ENCODE measurements at places on chromosomes 1 and 21.

- DNase-seq = no peak
Measured at GRCh38 chr1:229726061-229726460, 100.0 kb downstream of the URB2 start.

DNA sequence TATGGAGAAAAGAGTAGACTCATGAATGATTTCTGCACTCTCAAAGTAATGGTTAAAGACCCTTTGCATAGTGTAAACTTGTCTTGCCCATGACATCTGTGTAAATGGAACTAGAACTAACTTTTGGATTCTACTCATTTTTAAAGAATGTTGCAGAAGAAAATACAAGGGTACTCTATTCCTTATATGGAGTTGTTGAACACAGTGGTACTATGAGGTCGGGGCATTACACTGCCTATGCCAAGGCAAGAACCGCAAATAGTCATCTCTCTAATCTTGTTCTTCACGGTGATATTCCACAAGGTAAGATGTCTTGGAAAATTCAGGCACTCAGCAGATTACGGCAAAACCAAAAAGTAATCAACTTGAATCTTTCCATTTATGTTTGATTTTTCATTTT is 19.8 kb downstream of the CCT8 start:
- no peak for DNase-seq

GRCh38 chr1:81226603-81226928 is 574.2 kb upstream of the ADGRL2 start:
- DNase-seq = no peak

- DNase-seq = no peak
Measured at GRCh38 chr1:52096216-52096615, 40.1 kb downstream of the BTF3L4 start.

DNA sequence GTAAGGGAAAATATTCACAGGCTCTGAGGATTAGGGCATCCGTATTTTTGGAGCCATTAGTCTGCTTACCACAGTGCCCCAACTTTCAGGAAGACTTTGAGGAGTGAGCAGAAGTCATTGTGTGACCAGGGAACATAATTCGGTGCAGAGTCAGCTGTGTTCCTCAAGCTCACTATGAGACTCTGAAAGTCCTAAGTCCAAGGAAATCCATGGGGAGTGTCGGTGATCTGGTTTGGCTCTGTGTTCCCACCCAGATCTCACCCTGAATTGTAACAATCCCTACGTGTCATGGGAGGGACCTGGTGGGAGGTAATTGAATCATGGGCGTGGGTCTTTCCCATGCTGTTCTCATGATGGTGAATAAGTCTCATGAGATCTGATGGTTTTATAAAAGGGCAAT is 45.9 kb upstream of the SCAF4 start:
- DNase-seq = no peak

DNA sequence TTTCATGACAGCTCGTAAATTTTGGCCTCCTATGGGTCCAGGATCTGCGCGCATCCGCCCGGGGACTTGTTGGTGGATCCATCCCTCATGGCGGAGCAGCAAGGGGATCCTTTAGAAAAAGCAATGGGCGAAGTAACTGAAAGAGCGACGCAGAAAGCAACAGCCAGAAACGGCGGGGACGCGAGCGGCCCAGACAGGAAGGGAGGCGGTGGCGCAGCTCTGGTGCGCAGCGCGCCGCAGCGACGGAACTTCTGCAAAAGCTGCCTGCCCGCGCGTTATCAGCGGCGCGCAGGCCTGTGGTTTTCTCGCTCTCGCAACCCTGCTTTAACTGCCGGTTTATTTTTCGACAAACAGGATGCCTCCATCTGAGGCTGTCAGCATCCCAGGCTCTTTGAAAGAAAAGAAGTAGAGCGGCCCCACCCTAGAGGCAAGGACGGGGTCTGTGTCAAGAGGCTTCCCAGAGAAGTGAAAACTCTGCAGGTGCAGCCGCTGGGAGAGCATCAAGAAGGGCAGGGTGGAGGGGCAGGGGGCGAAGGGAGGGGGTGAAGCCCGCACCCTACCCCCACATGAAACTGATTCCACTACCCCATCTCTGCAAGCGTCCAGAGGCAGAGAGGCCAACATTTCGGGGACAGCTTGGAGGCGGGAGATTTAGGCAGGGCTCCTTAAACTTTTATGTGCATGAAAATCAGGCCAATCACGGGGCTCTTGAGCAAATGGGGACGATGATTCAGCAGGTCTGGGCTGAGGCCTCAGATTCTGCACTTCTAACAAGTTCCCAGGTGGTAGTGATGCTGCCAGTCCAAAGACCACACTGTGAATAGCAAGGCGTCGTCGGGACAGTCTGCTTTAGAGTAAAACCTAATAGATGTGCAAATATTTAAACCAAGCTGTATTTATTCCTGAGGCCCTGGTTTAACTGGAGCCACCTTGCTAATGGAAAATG is 22.2 kb downstream of the RUNX1 start:
- DNase-seq = no peak

GRCh38 chr1:208141610-208142192 is 102.5 kb downstream of the PLXNA2 start:
- DNase-seq = no peak

DNA sequence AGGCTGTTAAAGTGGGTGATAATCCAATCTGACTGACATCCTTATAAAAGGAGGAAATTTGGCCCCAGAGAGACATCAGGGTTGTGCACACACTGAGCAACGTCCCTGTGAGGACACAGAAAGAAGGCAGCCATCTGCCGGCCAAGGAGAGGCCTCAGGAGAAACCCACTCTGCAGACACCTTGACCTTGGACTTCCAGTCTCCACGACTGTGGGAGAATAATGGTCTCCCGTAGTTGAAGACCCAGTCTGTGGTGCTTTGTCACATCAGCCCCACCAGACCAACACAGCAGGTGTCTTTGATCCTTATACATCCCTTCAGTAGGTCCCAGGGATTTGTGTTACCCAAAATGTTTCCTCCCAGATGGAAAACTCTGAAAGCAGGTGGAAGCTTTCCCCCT is 4.2 kb upstream of the DNAJC28 start:
- DNase-seq = no peak

DNA sequence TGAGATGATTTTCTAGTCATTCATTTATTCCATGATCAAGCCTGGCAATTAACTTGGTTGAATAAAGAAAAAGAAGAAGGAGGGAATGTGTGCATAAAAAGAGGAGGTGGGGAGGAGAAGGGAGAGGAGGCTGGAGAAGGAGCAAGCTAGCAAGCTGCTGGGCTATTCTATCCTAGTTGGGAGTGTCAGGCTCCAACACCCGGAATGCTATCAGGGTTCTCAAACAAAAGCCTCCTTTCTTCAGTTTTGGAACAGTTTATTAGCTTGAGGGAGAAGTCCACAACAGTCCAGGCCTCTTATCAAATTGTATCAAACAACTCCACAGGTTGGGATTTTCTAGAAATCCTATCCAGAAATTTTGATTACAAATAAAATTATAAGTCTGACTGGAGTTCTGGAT is 80.0 kb downstream of the BCAR3 start:
- no peak for DNase-seq

DNA sequence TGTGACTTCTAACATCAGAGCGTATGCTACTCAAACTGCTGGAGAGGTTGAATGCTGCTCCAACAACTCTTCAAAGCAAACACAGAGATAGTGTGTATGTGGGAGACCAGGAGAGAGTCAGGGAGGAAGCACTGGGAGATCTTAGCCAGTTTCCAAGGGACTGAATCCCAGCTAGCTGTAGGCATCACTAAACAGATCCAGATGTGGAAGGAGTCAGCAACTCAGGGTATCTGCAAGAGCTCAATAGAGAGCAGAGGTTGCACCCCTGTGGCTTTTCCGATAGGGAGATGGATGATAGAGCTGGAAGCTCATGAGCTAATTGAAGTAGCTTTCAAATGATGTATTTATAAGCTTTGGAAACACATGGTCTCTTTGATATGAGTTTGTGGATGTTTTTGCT is 168.9 kb upstream of the HOOK1 start:
- DNase-seq = no peak

DNA sequence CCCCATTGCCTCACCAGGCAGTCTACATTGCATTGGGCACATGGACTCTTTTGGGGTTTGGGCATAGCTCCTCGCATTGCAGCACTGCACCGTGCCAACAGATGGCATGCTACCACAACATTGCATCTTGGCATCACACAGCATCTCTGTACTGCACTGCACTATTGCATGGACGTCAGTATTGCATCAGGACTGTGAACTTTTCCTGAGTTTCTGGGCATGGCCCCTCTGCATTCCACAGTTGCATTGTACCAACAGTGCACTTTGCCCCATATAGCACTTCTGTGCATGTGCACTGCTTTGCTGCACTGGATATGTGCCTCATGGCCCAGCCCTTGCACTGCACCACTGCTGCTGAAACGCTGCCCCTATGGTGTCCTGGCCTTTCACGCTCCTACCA is 9.6 kb downstream of the PTPRU start:
- no peak for DNase-seq

DNA sequence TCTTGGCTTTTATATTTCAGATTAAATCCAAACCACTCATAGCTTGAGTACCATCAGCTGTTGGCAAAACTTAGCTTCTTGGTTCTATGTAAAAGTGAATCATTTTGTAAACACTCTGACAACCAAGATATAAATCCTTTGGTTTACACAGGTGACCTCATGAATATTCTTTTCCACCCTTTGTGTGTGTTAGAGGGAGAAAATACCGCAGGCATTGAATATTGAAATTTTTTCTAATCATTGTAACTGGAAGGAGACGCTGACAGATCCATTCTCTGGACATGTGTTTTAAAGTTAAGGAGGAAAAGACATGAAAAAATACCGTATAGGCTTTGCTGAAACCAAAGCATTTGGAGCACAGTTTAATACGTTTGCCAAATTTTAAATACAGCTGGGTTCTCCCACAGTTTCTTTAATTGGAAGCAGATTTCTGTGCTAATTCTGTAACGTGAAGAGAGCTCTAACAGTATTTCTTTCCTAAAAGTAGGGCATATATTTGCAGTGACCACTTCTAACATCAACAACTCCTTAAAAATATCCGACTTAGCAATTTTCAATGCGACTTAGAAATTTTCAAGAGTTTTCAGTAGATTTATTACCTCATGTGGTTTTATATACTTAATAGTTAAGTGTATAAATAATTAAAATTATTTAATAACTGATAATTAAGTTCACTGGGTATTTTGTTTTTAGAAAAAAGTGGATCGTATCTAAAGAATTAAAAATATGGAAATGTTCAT is 388.2 kb downstream of the USP25 start:
- DNase-seq = peak; percentile 92

GRCh38 chr1:74767490-74767889 is 34.5 kb downstream of the TYW3 start:
- no peak for DNase-seq

DNA sequence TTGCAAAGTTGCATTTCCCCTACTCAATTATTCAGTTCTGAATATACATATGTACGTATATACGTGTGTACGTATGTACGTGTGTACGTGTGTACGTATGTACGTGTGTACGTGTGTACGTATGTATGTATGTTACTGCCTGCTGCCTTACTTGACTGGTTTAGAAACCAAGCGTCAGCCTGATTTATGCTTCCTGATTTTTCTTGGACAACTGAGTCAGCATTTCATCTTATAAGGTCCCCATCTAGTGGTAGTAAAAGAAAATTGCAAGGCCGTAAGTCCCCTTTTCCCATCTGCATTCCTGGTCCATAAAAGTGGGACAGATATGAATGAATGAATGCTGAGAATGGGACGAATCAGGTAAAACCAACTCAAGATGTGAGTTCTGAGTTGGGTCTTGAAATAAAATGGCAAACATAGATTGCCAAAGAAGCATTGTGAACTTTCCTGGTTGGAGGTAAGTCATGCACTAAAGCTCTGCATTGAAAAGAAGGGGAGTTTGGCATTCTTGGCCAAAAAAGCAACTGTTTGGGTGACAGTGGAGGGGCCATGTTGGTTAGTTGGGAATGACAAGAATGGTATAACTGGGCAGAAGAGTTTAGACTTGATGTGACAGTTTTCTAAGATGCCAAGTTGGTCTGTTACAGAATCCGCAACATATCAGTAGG is 76.4 kb upstream of the DNAH14 start:
- DNase-seq = peak; percentile 54
